ENCODE measurements at places on chromosomes 5 and 9.

DNA sequence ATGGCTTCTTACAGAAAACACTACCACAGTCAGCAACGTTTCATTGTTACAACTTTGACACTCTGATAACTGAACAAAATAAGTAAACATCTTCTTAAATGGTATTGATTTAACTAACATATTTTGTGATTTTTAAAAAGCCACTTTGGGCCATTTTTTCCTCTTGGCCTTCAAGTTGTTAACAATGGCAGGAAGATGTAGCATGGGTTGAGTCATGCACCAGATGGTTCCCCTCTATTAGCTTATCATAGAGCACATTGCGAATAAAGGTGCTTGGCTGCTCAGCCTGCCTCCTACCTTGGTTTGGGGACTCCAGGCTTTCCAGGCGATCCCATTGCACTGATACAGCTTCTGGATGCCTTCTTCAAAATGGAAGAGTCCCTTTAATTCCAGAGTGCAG, 24.1 kb upstream of the CER1 start:
- DNase-seq = no peak

- DNase-seq = no peak
Measured at GRCh38 chr9:12224449-12224848, 468.7 kb upstream of the TYRP1 start.

DNA sequence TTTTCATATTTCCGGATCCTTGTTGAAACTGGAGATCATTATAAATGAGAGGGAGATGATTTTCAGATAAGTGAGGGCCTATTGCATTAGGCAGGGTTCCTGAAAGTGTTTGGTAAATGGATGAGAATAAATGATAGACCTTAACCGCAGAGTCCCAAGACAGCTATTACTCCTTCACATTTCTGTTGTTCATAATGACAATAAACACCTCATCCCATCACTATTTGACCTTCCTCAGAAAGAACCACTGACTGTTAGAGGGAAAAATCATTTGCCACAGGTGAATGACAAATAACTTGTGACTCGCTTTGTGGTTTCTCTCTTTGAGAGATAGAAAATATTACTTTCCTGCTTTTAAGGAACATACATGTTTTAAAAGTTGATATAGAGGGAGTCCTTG, 47.3 kb upstream of the TRMT10B start:
- no peak for DNase-seq

GRCh38 chr5:57358796-57359592, 123.6 kb downstream of the ACTBL2 start:
- DNase-seq = no peak

- no peak for DNase-seq
Measured at GRCh38 chr9:127539982-127540663, 72.0 kb upstream of the STXBP1 start.

- DNase-seq = no peak
Measured at GRCh38 chr9:123687246-123687751, 242.6 kb downstream of the DENND1A start.

- no peak for DNase-seq
Measured at GRCh38 chr9:118577121-118577520, 792.1 kb downstream of the BRINP1 start.

DNA sequence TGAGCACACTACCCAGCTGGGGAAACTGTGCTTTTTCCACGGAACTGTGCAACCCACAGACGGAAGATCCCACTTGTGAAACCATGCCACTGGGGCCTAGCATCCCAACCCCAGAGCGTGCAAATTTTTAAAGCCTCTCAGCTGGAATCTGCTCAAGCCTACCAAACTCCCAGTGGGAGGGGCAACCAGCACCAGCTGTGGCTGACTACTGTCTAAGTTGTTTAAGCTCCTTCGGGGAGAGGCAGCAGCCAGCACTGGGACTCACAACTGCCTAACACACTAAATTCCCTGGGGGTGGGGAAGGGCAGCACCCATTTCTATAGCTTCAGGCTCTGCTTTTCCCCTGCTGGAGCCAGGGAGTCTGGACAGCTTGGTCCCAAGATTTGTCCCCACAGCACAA, 287.6 kb upstream of the MSX2 start:
- DNase-seq = no peak

DNA sequence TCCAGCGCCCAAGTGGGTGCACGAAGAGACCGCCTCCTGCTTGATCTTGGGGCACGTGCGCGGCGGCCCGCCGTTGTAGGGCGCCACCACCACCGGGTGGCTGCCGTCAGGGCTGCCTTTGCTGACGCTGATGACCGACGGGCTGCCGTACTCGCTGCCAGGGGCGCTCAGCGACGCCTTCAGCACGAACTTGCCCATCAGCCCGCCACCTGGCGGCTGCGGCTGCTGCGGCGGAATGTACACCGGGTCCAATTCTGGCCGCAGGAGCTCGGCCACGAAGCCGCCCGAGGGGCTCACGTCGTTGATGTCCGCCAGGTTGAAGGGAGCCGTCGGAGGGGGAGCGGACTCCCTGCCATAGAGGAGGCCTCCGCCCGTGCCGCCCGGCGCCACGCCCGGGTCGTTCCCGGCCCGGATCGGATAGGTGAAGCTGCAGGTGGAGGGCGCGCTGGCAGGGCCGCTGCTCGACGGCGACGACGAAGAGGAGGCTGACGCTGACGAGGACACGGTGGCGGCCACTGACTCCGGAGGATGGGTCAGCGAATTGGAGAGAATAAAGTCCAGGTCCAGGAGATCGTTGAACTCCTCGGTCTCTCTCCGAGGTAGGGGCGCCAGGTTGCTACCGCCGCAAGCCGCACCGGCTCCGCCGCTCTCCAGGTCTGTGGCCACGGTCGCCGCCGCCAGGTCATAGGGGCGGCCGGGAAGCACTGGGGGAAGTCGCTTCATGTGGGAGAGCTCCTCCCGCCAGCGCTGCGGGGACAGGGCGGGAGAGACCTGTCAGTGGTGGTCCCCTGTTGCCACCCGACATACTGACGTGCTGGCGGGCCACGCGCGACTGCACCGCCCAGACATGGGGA, 1.8 kb downstream of the KLF4 start:
- DNase-seq = peak; percentile 73

DNA sequence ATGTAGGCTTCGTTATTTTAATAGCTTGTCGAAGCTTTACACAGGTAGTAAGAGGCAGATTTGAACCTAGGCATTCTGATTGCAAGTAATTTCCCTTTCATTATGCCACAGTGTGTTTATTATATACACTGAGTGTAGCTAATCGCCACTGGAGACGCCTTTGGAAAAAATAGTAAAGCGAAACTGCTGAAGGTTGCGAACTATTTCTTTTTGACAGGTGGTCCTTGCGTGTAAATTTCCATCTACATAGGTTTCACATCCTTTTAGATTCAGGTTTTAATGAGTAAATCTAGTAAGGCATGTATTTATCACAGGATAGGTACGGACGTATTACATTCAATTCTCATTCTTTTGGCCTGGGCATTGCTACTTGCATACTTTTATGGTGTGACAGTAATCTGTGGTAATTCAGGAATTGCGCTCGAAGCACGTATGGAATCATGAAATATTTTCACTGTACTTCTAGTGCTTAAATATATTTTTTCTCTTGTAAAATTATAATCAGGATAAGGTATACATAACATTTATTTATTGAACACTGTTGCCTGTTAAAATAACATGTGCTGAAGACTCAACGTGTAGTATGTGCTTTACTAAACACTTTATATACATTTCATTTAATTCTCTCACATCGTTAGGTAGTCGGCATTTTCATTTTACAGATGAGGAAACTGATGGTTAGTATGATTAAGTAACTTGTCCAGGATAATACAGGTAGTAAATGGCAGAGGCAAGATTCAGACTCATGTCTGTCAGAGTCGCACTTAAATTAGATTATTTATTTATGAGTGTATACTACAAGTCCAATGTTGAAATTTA, 1.8 kb downstream of the MARCHF6 start:
- no peak for DNase-seq

DNA sequence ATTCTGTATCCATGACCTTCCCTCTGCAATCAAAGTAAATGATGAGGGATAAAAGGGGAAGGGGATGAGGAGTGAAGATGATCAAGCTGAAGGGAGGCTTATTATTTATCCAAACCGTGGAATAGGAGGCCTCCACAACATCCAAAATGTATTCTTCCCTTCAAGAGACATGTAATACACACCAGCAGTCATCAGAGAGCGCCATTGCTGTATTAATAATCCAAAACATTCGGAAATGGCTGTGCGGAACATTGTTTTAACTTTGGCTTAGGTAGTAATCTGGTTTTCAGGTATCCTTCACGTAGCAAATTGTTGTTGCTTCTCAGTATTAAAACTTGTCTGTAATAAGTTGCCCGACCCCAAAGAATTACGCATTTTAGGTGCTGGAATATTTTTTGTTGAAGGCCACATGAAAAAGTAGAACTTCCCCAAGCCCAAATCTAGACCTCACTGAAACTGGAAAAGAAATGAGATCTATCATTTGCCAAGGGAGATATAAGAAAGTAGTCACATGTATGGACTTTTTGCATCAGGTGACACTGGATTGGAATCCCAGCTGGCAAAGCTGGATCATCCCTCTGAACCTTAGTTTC, 2.6 kb upstream of the BOD1 start:
- DNase-seq = no peak

GRCh38 chr9:106284296-106284695, 578.7 kb upstream of the ZNF462 start:
- DNase-seq = no peak

DNA sequence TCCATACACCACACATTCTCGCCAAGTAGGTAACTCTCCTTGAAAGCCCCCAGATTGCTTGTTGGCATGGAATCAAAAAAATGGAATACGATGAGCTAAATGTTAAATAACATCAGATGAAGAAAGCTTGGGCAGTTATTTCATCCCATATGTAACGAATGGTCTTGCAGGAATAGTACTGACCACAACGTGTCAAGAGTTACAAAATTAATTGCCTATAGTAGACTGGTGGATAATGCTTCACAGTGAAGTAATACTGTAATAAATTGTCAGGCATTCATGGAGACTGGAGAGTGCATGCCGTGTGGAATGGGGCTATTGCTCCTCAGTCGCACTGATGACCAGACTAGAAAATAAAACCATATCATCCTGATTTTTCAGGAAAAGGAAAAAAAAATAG, 1628.7 kb downstream of the MAT2B start:
- DNase-seq = no peak

GRCh38 chr9:121013911-121014310, 36.2 kb downstream of the C5 start:
- no peak for DNase-seq

- DNase-seq = no peak
Measured at GRCh38 chr5:173281910-173282309, 46.3 kb downstream of the STC2 start.

DNA sequence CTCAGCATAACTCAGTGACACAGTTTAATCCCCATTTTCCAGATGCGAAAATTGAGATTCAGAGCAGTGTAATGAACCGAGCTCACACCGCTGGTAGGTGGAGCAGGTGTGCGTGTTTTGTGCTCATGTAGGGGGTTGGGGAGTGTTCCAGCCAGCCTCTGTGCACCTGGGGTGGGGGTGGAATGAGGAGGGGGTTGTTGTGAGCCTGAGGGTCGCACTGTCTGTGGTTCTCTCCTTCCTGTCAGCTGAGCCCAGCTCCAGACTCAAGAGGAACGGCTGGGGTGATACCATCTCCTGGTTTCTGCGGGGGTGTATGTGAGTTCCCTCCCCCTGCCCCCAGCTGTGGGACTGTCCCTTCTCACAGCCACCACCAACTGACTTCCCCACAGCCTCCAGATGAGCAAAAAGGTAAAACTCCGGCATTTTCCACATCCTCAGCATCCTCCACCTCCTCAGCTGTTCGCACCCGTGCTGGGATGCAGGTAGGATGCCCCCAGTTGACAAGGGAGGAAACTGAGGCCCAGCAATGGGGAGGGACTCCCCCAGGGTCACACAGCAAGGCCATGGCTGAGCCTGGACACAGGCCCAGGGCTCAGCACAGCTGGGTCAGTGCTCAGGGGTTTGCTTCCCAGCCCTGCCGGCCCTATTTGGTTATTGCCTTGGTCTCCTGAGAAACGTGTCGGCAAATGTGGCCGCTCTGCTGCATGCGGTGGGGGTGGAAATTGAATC, 2.1 kb downstream of the SH2D3C start:
- DNase-seq = peak; percentile 50

DNA sequence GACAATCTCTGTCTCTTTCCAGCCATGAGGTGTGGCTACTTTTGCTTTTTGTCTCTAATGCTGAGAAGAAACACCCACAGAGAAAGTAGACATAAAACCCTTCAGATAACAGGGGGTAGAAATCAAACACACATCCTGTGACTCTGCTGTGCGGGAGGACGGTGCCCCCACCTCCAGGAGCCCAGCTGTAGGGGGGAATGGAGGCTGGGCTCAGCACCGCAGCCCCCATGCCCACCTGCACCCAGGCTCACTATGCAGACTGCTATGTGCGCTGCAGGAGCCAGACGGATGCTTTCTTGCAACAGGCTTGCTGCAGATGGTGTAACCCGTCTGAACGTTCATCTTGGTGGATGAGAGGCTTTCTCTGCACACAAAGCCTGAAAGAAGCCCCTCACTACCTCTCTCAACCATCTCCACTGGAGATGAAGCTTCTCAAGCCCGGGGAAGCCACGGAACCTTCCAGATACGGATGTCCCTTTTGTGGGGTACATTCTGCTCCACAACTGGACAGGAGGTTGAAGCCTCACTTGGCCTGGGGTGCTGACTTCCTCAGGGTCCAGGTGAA, 207.2 kb downstream of the GADD45G start:
- DNase-seq = no peak

- no peak for DNase-seq
Measured at GRCh38 chr9:134880484-134881312, at the start of gene FCN2. Gene FCN2, plus strand, starts transcription at chr9:134880810. Its CDS starts 12 bp downstream, at chr9:134880822.

DNA sequence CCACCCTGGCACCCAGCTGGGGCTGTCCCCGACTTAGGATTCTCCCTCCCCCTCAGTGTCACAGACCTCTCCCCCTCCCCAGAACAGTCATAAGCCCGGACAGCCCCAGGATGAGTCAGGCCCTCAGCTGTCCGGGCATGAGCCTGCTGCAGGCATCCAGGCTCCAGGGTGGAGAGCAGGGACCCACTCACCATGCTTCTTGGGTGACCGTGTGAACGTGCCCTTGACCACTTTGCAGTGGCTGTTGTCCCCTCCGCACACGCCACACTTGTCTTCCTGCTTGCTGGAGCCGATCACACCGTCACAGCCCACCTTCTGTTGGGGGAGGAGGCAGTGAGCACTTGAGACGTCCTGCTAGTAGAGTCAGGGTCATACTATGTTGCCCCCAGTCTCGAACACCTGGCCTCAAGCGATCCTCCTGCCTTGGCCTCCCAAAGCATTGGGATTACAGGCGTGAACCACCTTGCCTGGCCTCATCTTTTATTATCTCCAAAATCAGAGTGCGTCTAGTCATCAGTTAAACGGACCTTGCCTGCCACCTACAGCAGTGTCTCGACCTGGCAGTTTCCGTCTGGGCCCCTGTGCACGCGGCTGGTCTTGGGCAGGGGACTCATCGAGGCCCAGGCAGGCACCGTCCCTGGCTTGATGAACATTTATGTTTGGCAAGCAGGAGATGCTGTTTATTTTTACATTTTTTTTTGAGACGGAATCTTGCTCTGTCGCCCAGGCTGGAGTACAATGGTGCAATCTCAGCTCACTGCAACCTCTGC, 72.6 kb downstream of the ZNF354C start:
- DNase-seq = no peak

- no peak for DNase-seq
Measured at GRCh38 chr9:124784509-124784908, 7.6 kb downstream of the OLFML2A start.
